GM04504 (cell line): ENCODE measurements at places on chromosomes 12 and 14.
A peak's percentile ranks its signal among the peaks of the same experiment; 100 is the strongest.

- DNase-seq: no peak
Observed at GRCh38 chr12:60230056-60230455, 634.2 kb downstream of the SLC16A7 start.

DNA sequence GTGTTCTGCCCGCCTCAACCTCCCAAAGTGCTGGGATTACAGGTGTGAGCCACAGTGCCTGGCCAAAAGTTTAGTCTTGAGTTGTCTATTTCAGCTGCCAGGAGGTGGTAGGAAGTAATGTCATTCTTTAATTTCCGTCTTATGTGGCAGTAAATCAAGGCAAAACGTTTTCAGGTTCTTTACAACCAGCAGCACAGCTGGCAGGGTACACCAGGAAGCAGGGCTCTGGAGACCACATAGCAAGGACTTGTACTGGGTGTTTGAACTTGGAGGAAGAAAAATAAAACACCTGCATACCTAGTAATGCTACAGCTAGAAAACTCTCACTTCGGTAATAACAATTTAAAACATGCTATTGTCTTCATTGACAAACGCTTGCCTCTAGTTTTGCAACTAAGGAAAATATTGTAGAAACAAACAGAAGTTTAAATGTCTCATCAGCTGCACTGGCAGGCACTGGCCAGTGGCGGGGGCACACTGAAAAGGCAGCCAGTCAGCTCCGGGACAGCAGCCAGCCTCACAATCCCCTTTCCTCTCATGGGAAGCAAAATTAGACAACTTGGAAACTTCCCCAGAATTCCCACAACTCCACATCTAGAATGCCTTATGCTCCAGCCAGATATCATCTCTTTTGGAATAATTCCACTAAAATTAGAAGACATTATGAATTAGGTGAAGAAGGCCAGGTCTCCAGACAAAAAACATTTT, 72.2 kb downstream of the CLIP1 start:
- DNase-seq: peak; percentile 69

DNA sequence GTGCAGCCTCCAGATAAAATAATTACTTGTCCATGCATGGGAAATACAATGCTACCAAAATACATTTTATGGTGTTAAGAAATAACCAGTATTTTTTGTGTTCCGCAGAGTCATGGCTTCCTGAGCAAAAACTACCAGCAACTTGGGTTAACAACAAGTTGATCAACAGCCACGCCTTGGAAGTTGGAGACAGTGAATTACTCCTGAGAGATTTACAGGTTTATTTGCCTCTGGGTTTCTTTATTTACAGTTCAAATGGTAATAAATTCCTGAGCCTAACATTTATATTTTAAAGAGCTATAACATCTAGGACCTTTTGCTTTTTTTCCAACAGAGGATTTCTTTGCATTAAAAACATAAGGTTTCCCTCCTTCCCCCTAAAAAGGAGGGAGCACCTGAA, 194.0 kb downstream of the IPO8 start:
- no peak for DNase-seq

GRCh38 chr12:122499991-122500684, 594 bp downstream of the ZCCHC8 start:
- peak; percentile 41 for DNase-seq

DNA sequence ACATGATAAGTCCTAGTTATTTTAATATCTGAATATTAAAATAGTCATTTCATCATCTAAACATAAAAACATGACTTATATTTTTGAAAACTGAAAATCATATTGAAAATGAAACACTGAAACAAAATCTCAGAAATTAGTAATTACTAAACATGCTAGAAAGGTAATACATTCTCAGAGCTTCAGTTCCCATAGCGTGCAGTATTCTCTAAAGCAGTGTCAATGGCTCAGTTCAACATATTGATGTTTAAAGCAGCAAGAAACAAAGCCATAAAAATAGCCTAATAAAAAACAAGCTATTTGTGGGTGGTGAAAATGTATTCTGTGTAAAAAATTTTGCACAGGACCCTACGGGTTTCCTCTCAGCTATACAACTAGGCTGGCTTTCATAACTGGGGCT, 1337.4 kb downstream of the FSCB start:
- DNase-seq: no peak

GRCh38 chr12:104273503-104273902, 30.0 kb upstream of the EID3 start:
- no peak for DNase-seq

DNA sequence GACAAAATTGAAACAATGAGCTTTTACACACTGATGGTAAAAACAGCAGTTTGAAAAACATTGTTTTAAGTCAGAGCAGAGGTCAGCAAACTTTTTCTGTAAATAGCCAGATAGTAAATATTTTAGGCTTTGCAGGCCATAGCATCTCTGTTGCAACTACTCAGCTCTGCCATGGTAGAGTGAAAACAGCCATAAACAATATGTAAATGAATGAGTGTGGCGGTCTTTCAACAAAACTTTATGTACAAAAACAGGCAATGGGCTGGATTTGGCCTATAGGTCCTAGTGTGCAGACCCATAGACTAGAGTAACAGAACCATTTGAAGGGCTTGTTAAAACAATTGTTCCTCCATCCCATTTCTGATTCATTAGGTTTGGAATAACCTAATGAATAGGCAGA, 114.8 kb downstream of the TGFB3 start:
- no peak for DNase-seq

DNA sequence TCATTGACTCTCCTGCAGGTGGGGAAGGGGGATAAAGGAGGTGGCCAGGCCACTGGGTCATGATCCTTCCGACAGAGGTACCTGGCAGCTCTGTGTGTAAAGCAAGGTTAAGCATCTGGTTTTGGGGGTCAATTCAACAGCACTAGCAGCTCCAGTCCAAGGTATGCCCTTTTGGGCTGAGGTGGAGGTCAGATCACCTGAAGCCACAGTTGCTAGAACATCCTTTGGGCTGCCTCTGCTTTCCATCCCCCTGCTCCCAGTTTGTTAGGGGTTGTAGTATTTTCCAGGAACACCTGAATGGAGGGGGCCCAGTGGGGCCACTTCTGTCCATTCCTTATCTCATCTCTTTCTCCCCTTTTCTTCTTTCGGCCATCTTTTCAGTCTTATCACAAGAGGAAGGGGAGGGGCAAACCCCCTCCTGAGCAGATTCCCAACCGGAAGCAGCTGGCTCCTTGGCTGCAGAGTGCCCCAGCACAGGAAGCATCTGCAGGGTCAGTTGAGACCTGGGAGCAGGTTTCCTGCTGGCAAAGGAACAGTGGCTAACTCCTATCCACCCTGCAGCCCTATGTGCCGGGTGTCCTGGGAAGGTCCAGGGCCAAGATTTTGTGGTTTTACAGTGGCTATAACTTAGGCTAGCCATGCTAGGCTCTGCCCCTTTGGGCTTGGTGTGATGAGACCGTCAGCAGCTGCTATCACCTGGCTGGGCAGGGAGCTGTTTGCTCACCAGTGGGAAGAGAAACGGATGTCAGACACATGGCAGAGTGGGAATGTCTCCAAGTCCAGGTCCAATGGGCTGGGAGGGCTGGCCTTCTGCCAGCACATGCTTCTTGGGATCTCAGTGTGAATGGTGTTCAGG, 40.2 kb downstream of the SH2B3 start:
- no peak for DNase-seq

- DNase-seq: peak; percentile 19
Observed at GRCh38 chr14:38171197-38171596, 36.5 kb upstream of the SSTR1 start.

- no peak for DNase-seq
Observed at GRCh38 chr14:105282098-105282725, 18.6 kb downstream of the BRF1 start.

GRCh38 chr12:48813465-48814261, 4.6 kb upstream of the CACNB3 start:
- no peak for DNase-seq

DNA sequence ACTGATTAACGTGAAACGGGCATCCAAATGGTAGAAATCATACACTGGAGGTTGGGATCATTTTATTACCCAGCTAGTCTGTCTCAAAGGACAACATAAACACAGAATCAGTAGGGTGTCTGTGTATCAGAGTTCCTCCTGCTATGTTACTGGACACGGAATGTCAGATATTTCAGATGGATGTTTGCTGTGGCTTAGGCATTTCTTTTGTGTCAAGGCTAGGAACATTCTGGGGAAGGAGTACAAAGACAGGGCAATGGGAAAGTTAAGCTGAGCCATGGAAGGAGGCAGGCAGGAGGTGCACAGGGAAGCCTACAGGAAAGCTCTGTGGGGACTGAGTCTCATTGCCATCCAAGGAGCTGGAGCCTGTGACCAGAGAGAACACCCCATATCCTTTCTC, 254.6 kb downstream of the C12orf75 start:
- no peak for DNase-seq

- DNase-seq: no peak
Observed at GRCh38 chr14:78088916-78089315, 81.3 kb upstream of the NRXN3 start.

DNA sequence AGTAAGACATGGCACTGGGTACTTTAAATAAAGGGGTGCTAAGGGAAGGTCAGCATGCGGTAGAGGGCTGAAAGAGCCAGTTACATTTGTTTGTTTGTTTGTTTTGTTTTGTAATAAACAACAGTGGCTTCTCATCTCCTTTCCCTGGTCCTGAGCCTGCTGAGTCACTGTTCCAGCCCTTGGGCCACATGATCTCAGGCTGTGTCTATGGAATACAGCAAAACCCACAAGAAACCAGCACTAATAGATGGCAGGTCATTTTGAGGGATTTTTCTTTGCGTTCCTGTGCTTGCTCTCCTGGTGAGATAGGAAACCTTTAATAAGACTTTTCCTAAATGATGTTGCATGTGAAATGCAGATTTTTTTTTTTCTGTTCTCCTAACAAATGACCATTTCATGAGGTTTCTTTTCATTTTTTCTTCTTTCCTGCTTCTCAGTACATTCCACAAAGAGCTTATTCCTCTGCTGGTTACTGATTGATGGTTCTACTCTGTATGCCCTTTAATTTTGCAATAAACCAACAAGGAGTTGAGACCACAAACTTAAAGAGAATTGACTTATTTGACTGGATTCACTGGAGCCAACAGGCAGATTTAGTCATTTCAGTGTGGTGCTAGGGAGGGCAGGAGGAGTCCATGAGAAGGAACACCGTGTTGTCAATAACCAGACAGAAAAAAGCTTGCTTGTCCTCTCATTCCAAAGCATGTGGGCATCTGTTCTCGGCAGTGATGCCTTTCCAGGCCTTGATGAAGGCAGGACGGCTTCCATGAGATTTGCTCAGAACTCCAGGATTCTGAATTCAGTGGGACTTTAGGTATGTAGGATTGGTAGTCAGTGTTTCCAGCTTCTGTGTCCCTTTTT, 459.2 kb downstream of the RAD51B start:
- DNase-seq: peak; percentile 48

DNA sequence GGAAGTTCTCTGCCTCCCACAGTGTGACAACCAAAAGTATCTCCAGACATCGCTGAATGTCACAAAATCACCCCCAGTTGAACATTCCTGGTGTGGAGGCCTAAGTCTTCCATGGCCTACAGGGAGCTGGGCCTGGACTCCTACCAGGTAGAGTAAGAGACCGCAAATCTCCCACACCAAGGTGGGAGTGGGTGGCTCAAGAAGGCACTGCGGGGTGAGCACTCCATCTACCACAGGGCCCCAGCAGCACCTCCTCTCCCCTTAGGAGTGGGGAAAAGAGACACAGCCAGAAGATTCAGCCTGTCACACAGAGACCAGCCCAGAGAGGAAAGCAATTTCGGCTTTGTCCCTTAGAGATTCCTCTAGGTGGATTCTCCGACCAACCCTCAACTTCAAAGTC, 25.5 kb downstream of the LRTM2 start:
- no peak for DNase-seq

GRCh38 chr14:20530771-20531571, 25.6 kb downstream of the RNASE10 start:
- peak; percentile 28 for DNase-seq

DNA sequence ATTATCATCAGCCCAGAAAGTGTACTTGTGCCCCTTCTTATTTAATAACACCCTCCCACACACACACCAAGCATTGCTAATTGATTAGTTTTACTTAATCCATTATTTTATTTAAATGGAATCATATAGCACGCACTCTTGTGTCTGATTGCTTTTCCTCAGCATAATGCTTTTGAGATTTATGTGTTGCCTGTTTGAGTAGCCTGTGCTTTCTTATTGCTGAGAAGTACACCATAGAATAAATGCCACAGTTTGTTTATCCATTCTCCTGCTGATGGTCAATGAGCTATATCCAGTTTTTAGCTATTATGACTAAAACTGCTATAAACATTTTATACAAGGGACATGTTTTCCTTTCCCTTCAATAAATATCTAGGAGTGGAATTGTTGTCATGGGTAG, 409.9 kb upstream of the PDE3A start:
- DNase-seq: no peak

DNA sequence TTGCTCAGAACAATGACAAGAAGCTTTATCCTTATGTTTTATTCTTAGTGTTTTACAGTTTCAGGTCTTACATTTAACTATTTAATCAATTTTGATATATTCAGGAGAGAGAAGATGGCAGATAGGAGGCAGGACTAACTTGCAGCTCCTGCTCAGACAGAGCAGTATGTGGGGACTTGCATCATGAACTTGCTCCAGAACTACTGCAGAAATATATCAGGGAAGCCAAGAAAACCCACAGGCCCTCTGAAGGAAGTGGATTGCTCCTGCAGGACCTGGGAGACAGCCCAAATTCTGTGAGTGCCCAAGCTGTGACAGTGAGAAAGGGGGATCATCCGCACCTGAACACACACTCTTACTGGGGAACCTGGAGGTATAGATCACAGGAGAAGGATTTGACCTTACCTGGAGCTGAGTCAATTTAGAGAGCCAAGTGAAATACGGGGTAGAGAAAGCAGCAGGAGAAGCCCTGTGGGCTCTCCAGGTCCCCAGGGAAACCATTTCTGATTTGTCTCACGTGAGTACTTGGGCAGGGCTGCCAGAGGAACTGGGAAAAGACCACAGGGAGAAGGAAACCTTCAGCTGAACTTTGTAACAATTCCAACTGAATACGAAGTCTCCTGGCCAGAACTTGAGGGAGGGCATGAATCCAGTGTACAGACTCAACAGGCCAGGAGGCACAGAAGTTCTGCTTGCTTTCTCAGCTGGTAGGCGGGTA, 28.9 kb upstream of the TSPAN8 start:
- DNase-seq: no peak
